ENCODE measurements at places on chromosomes 16 and 17.

- peak; percentile 23 for DNase-seq
Observed at GRCh38 chr17:66727634-66728570, 107.0 kb upstream of the CACNG5 start.

DNA sequence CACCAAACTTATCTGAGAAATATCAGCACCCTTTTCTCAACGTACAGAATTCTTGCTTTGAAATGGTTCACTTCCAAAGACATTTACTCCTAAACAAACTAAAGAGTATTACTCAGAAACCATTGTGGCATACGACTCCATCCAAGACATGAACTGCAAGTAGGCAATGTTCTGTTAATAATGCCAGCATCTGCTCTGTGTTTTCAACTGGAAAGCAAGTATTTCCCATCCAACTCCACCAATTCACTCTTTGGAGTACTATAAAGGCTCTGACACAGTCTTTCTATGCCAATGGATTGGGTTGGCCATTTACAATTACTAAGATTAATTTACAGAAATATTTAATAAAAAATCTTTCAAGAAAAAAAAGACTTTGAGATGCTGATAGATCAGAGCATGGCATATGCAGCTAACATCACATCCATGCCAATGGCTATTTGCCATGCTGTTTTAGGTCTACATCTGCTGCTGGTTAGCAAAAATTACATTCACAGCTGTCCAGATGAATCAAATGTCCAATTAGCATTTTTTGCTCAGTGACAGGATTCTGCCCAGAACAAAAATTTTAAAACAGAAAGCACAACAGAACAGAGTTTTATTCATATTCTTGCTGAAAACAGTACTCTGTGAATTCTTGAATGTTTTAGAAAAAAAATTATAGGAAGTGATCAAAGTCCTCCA, 65.9 kb upstream of the HLF start:
- peak; percentile 13 for DNase-seq

- DNase-seq: peak; percentile 79
Observed at GRCh38 chr17:75872434-75873351, 5.7 kb downstream of the TRIM47 start.

DNA sequence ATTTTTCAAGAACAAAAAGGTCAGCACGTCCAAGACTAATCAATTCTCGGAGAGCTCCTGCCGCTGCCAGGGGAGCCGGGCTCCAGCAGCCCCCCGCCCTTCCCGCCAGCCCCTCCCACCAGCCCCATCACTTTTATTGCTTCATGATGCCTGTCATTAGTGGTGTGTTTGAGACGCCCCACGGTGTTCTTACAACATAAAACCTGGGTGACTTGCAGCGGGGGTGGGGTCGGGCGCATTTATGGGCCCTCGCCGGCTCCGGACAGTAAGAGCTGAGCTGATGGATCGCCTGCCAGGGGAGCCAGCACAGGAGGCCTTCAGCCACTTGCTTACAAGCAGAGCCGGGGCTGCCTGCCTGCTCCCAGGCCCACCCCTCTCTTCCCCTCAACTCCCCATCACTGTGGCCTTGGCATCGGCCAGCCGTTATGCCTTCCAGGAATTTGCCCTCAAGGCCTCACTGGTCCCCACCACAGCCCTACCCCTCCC, 82.9 kb upstream of the CBX4 start:
- DNase-seq: no peak

DNA sequence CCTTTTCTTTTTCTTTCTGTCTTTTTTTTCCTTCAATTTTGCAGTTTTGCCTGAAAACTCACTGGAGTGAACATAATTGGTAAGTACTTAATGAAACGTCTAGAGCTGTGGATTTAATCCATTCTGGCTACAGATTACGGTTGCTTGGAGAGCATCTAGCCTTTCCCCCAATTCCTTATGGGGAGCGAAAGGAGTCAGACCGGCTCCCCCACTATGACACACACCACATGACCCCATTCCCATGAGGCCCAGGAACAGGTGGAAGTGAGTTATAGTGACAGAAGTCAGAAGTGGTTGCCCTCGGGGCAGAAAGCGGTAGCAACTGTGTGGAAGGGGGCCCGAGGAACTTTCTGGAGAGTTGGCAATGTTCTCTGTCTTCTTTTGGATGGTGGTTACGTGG, 41.2 kb downstream of the EMP2 start:
- DNase-seq: no peak

- DNase-seq: no peak
Observed at GRCh38 chr16:73506568-73507056, 458.7 kb upstream of the ZFHX3 start.

DNA sequence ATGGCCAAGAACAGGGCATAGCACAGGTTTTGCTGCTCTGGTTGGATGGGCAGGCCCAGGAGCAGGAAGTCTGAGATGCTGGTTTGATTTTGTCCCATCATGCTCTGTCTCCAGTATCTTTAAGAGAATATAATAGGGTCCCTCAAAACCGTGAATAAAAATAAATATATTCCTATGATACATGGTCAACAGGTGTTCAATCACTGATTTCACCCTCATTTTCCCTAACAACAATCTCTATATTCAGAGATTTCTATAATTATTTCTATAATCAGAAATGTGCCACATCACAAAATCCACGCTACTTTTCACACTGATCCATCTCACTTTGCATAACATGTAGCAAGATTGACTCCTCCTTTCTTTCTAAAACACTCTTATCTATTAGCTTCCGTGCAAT, at the start of gene OR1E2:
Gene OR1E2 (minus strand): TSS at position 101 of the 400 bp plus-strand sequence. CDS start 0 bp downstream, at position 101.
- DNase-seq: no peak

DNA sequence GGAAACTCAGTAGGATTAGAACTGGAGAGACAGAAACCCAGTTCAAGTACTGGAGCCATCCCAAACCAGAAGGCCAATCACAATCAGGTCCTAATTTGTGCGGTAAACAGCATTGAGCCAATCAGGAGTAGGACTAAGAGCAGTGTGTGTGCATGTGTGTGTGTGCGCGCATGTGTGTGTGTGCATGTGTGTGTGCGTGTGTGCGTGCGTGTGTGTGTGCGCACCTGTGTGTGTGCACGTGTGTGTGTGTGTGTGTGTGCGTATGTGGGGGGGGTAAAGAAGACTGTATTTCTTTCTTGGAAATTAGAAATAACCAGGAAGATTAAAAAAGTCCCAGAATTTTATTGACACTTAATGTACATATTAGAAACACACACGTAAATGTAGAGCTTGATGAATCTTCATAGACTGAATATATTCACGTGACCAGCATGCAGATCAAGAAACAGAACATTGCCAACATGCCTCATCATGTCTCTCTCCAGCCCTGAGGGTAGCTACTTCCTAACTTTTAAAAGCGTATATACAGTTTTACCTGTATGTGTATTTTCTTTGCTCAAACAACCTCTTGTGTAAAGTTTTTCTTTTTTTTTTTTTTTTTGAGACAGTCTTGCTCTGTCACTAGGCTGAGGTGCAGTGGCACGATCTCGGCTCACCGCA, 919 bp upstream of the DHRS7C start:
- no peak for DNase-seq

DNA sequence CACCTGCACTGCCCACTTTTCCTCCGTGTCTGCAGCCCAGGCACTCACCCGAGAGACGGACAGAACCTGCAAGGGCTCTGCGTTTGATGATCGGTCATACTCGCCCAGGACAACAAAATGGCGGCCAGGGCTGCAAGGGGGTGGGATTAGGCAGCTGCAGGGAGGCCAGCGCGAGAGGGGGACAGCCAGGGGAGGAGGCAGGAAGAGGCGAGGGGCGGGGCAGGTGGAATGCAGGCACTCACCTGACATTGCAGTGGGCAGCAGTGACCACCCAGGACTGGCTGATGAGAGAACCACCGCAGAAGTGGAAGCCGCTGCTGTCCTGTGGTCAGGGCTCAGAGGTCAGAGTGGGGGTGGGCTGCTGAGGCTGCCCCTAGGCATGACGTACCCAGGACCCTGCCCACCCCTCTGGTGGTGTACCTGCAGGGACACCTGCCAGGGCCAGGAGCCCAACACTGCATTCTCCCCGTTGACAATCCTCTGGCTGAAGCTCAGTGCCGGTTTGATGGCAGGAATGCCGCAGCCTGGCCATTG, 917 bp downstream of the CTRL start:
- no peak for DNase-seq

- no peak for DNase-seq
Observed at GRCh38 chr17:40433551-40434415, 9.5 kb upstream of the IGFBP4 start.

DNA sequence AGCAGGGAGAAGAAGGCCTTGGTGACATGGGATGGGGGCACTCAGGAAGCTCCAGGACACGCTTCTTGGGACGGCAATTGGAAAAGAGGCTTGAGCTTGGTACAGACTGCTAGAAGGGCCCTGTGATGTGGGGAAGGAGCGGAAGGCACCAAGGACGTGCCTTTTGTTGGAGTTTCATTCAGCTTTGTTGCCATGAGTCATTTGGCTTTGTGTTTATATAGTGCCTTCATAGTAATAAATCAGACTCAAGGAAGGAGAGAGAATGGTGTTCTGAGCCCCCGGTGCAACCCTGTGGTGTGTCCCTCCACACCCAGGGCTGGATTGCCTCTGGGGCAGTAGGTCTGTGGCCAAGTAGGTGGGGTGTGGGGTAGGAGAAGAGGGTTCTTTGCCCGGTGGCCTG, 7.4 kb upstream of the TBX4 start:
- DNase-seq: no peak

DNA sequence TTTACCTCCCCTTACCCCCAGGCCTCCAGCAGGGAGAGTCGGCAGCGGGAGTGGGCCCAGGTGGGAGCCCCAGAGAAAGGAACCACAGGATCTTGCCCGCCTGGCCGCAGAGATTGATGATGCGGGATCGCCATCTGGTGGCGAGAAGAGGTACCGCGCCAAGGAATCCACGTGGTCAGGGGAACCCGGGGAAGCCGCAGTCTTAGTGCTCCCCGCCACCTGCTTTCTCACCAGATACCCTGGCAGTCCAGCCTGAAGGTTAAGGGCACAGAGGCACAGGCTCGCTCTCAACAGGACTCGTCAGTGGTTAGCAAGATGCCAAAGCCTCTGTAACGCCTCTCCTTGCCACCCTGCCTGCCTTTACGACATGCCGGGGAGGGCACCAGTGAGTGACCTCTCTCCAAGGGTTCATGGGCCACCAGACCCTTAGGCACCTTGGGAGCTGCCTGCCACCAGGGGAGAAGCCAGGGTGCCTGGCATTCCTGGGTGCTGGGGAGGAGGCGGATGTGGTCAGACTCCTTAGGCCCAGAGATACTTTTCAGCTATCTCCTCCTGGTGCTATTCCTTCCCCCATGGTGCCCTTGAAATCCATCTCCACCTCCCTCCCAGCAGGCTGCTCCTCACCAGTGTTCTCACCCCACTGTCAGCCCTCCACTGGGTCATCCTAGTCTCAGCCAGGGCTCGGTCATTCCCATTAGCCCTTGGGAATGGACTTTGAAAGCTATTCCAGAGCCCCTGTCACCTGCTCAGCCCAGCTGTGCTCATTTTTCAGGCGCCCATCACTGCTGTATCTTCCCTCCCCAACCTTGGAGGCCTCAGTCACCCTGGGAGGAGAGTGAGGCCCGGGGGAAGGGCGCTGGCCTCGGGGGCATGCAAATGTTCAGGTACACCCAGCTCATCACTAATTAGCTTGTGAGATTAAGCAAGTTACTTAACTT, 5.5 kb upstream of the RHBDF2 start:
- no peak for DNase-seq

GRCh38 chr16:56798955-56799354, 66.1 kb upstream of the SLC12A3 start:
- DNase-seq: no peak

DNA sequence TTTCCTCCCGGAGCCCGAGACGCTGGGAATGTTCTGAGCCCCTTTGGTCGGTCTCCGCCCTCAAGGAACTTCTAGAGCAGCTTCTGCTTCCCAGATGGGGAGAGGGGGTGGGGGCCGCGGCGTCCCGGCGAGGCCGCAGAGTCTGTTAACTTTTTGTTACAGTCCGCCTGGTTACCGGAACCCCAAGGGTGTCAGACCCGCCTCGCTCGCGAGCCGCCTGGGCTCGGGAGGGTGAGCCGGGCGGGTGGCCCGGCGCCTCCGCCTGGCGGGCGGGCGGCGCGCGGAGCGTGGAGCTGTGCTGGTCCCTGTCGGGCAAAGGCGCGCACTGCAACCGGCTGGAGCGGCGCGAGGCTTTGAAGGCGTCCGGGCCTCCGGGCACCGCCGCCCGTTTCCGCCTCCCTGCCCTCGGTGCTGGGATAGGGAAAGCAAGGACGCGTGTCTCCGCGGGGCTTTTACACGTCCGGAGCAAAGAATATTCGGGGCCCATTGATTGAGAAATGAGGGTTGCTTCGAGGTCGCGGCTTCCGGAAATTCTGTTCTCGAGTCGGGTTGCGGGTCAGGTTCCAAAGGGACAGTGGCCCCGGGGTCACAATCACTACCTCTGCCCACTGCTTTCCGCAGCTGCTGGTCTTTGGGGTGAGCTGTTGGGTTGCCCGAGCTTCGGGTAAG, 1.7 kb downstream of the HS3ST3B1 start:
- peak; percentile 60 for DNase-seq

- DNase-seq: no peak
Observed at GRCh38 chr17:19750020-19750572, 2.0 kb upstream of the ALDH3A1 start.

- peak; percentile 74 for DNase-seq
Observed at GRCh38 chr16:3457434-3458252, 14.2 kb downstream of the NAA60 start.

DNA sequence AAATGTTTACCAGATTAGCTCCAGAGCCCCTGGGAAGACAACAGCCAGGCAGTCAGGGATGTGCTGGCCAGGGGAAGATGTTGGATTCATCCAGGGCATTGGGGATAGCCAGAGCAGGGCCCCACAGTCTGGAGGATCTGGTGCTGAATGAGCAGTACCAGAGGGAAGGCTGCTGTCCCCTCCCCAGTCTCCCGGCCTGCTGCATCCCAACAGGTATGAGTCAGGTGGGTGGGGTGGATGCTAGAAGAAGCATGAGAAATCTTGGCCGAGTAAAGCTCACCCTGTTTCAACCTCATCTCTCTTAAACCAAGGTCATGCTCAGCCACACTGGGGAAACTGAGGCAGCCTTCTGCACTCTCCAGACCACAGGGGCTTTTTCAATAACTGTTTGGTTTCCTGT, 71.9 kb upstream of the SEC14L1 start:
- no peak for DNase-seq

DNA sequence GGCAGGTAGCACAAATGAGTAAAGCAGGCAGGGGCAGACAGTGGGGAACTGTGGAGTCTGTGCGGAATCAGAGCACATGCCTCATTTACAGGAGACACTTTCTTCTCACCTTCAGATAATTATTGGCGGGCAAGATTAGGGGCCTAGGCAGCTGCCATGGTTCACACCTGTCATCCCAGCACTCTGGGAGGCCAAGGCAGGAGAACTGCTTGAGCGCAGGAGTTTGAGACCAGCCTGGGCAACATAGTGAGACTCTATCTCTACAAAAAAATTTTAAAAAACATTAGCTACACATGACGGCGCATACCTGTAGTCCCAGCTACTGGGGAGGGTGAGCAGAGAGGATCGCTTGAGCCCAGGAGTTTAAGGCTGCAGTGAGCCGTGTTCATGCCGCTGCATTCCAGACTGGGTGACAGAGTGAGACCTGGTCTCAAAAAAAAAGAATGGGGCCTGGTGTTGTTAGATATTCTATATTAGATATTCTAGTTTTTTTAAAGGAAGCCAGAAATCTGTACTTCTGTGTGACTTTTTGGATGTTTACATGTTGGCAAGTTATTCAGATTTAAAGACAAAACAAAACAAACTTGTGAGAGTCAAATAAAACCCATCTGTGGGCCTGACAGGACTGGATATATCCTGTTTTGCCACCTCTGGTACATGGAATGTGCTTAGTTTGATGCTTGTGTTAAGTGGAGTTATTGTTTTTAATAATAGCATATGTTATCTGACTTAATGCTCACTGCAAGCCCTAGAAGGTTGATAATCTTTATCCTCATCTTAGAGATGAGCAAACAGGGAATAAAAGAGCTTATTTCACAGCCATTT, 4.9 kb upstream of the LPCAT2 start:
- DNase-seq: no peak

Data from fibroblast of the conjunctiva (primary cell).